ENCODE measurements at places on chromosomes 7 and 10. TPM values are rescaled to one million over a fixed set of nuclear protein-coding genes. Genes with fewer than 3 reads are reported as not detected.

DNA sequence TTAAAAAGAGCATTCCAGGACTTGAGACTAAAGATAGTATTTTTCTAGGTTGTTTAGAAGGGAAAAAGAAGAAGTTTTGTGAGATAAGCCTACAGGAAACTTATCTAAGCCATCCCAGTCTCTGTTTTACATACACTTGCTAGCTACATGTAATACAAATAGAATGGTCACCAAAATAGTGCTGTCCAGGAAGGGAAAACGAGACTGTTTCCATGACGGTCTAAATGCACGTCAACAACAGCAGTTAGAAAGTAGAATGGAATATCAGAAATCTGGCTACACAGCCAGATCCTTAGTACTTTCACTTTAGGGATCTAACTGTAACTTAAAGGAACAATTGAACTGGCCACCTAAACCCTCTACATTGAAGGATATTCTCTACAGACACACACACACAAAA lies 117.6 kb downstream of the TSPAN12 start:
- DNase-seq, result no peak

DNA sequence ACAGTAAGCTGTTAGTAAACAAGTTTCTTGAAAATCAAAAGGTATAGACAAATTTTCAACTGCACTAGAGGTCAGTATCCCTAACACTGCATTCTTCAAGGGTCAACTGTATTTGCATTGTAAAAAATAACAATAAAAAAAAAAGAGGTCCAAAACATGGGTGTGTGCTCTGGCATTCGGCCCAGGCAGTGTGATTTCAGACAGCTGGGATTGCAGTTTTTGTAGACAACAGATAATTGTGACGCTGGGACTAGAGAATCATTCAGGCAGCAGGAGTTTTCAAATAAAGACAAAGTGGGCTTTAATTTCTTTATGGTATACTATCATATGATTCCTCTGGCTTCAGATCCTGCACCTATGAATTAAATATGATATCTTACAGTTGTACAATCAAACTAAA lies 543.2 kb upstream of the SEMA3D start:
- no peak for DNase-seq

DNA sequence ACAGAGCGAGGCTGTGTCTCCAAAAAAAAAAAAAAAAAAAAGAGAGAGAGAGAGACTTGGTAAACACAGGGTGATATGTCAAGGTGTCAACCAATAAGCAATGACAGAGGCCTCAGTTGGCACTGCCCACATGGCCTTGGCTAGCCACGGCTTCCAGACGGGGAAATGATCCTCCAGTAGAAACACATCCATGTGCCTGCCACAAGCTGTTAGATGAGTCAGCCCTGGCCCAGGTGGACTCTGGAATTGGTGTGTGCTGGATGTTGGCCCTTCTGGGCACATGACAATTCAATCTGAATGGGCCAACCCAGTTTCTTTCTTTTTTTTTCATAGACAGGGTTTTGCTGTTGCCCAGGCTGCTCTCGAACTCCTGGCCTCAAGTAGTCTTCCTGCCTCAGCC lies 13.7 kb downstream of the RFC2 start:
- no peak for DNase-seq

DNA sequence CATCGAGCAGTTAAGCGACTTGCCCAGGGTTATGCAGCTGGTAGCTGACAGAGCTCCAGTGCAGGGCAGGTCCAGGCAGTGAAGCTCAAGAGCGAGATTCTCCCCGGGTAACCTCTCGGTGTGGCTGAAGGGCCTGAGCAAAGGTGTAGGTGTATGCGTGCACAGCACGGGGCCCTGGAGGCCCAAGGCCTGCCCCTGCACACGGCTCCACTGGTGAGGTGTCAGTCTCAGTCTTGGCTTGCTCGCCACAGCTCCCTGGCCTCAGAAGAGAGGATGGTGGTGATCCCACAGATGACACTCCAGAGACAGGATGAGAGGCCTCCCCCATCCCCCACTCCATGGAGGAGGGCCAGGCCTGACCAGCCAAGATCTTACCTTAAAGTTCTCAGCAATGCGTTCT lies 12.0 kb downstream of the AKR1B1 start:
- no peak for DNase-seq

- DNase-seq, result no peak
Measured at GRCh38 chr7:150936018-150936417, 42.1 kb downstream of the KCNH2 start.

DNA sequence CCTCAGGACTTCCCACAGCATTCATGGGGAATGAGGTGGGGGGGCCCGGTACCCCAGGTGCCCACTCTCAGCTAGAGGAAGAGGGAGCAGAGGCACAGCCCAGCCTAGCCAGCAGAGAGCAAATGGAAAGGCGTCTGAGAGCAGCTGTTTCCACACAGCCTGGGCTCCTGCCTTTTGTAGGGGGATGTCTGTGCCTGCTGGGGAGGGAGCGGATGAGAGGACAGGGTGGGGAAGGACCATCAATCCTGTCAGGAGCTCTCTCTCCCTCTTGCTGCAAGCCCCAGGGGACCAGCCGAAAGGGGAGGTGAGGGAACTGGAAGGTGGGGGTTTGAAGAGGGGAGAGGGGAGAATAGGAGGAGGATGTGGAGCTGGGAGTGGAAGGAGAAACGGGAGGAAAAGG lies at the start of gene PKD2L1:
PKD2L1 (minus strand) TSS at position 150 of the 400 bp plus-strand sequence; CDS start at position 25, 125 bp downstream.
- DNase-seq, result no peak

- no peak for DNase-seq
Measured at GRCh38 chr7:3922175-3922635, 621.2 kb downstream of the SDK1 start.

GRCh38 chr7:133310232-133310862 lies 57.5 kb downstream of the EXOC4 start:
- no peak for DNase-seq

DNA sequence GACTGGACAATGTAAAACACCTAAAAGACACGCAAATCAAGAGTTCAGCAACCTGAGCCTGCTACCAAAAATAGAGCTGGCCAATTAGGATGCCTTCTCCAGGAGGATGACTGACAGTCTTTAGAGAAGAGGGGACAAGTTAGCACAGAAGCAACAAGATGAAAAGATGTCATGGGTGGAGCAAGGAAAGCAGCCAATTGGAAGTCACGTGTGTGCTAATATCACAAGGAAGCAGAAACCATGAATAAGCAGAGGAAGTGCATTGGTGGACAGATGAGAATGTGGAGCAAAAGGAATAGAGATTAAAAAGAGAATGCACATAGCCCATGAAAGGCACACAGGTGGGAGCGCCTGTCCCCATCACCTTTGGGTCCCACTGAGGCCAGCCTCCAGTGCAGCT lies 148.1 kb downstream of the SLC25A13 start:
- DNase-seq, result no peak

DNA sequence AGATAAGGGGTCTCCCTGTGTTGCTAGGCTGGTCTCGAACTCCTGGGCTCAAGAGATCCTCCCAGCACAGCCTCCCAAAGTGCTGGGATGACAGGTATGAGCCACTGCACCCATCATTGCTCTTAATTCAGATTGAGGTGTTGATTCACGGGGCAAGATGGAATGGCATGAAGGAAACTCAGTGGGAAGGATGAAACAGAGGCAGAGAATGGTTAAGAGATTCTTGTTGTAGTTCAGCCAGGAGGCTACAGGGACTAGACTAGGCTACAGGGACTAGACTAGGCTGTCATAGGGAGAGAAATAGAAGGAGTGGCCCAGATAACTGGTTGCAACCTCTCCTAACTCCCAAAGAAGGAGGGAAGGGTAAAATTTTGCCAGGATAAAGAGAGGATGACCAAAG lies 48.0 kb downstream of the THNSL1 start:
- DNase-seq, result no peak

DNA sequence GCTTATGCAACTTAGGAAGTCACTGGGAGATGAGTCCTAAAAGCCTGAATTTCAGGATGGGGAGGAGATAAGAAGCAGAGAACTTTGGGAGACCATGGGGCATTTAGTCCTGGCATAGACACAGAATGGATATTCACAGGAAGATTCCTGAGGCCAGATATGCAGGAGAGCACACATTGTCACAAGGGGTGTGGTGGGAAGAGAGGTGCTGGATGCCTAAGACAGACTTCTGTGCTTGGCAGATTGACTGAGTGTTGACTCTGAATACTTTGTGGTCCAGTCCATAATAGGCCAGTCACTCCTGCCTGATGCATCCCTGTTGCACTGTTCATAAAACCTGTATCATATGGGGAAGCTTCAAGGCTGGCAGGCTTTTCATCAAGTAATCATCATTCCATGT lies 18.5 kb downstream of the SRI start:
- no peak for DNase-seq

GRCh38 chr10:47055386-47056246 lies 144.4 kb downstream of the PTPN20 start:
- DNase-seq, result no peak

- peak; percentile 79 for DNase-seq
Measured at GRCh38 chr7:32942415-32943251, 14.6 kb upstream of the FKBP9 start.

The CASD1 gene
- total RNA-seq, result 11.9 TPM

The PTPRN2 gene
- 0.74 TPM for total RNA-seq

The OAT gene
- total RNA-seq, result 47.1 TPM

The SDK1 gene
- total RNA-seq, result 0.49 TPM

The SUFU gene
- total RNA-seq, result 5.7 TPM

The CLRN3 gene
- not detected for total RNA-seq

The KLLN gene
- 0.58 TPM for total RNA-seq
